Body of pancreas (tissue), 4 donors: ENCODE measurements at places on chromosomes 2 and 18. TPM values are rescaled to one million over a fixed set of nuclear protein-coding genes. Genes with fewer than 3 reads are reported as not detected.

DNA sequence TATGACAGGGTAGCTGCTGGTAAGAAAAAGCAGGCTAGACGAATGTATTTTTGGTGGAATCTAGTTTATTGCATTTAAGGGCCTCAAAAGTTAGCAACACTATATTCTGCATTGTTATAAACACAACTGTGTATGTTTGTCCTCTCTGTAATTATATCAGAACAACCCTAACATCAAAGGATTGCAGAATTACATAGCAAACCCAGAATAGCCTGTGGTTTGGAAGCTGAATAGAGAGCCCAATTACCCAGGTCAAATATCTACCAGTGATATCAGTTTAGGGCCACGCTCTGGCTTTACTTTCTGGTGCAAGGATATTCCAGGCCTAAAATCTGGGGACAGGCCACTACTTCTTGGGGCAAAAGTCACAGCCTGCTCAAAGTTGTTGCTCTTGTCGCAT, 25.1 kb upstream of the MRO start:
- DNase-seq = no peak

DNA sequence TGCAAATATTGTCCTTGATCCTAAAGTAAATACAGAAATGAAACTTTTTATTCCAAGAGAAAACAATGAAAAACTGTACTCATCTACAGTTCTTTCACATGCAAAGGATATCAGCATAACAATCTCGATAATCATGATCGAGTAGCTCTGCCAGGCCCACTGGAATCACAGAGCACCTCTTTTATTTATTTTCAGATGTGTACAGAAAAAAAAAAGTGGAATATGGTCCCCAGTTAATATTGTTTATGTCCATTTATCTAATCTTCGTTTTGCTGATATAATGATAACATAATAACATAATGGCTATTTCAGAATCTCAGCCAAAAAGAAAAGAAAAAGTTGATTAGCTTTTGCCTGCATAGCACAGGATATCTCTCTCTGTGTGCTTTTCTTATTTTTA, 6.5 kb downstream of the ZNF385B start:
- no peak for DNase-seq

DNA sequence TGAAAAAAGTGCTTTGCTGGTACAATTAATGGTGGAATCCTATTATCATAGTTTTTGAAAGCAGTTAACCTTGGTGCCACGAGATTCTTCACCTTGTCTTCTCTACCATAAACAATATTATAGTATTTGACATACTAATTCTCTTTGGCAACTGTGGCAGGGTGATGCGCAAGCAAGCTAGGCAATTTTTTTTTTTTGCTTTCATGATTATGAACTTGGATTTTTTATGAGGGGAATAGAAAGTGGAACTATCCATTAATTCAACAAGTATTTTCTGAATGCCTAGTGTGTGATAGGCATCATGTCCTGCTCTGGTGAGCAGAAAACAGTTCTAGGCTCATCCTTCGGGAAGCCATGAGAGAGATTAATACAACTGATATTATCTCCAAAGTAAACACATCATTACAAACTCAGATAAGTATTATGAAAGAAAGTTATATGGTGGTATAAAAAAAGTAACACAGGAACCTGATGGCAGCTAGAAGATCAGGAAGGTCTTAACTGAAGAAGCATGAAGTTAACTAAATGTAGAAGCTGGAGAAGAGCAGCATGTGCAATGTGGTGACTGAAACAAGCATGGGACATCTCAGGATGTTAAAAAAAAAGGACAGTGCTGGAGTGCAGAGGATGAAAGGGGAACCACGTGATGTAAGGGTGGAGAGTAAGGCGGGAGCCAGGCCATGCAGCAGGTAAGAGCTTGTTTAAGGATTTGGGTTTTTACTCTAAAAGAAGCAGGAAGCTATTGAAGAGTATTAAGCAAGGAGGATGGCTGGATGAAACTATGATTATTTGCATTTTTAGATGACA, 113.7 kb downstream of the ZEB2 start:
- DNase-seq = no peak

DNA sequence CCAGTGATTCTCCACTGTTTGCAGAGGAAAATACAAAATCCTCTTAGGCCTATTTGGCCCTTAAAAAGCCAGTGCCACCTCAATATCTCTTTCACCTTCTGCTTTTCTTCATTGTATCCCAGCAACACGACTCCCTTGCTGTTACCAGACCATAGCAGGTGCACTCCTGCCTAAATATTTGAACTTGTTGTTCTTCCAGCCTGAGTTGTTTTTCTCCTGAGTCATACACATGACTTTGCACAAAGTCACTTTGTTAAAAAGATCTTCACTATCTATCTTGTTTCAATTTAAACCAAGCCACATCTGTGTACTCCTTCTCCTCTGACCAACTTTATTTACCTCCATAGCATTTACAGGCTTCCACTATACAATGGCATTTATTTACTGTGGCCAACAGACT, 103.6 kb downstream of the LRRTM4 start:
- DNase-seq = no peak

Gene HNRNPA3
- total RNA-seq = 58.0 TPM

GRCh38 chr18:31677592-31677991, 6.8 kb downstream of the B4GALT6 start:
- DNase-seq = no peak

DNA sequence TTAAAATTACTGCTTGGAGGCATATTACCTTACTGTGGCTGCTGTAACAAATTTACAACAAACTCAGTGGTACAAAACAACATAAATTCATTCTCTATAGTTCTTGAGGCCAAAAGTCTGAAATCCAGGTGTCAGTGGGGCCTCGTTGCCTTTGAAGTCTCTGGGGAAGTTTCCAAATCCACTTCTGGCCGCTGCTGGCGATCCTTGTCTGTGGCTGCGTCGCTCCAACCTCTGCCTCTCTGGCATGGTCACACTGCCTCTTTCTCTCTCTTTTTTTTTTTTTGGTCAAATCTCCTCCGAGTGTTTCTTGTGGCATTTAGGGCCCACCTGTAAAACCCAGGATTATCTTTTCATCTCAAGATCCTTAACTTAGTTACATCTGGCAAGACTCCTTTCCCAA, 182.8 kb downstream of the ST6GAL2 start:
- no peak for DNase-seq

DNA sequence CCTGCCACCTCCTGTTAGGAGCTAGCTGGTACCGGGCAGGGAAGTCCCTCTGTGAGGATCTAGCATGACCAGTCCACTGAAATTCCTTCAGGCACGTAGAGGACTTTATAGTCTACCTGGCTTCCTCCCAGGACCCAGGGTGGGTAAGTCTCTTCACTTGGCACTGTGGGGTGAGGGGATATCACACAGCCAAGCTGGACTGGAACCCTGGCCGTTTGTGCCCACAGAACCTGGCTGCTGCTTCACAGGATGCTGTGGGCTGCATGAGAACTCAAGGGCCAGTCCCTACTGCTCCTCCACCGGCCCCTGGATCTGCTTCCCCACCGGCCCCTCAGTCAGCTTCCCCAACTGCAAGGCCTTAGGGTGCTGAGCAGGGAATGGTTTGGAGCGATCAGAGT, 35.8 kb downstream of the HS1BP3 start:
- DNase-seq = no peak

- peak; percentile 57 for DNase-seq
These were observed 209.2 kb upstream of the SMAD2 start for GRCh38 chr18:48139431-48140347.

GRCh38 chr18:52395146-52395852, 55.3 kb downstream of the DCC start:
- no peak for DNase-seq
